ENCODE measurements at places on chromosomes 12 and 14. TPM values are rescaled to one million over a fixed set of nuclear protein-coding genes. Genes with fewer than 3 reads are reported as not detected.

Gene HCAR1
- total RNA-seq, result 1.5 TPM

- DNase-seq, result peak; percentile 89
Observed at GRCh38 chr12:94427501-94428381, 31.9 kb downstream of the CEP83 start.

- DNase-seq, result peak; percentile 54
Observed at GRCh38 chr12:75852143-75852542, 179.4 kb downstream of the PHLDA1 start.

GRCh38 chr14:60247994-60248696 is 876 bp upstream of the PPM1A start:
- peak; percentile 93 for DNase-seq

DNA sequence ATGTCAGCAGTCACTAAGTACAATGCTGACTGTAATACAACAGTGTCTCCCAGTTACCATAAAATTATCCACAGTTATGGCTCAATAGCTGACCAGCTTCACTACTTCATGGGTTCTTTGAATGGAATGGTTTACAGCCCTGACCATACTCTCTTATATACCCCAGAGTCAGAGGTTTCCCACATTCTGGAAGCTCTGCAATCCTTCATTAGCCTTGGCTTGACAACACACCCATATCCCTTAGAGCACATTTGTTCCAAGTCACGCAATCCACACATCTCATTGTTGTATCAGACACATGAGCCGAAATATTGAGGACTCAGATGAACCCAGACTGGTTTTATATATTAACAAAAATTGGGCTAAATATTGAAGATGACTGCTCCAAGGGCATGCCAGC is 209.4 kb upstream of the PLXNC1 start:
- DNase-seq, result no peak

DNA sequence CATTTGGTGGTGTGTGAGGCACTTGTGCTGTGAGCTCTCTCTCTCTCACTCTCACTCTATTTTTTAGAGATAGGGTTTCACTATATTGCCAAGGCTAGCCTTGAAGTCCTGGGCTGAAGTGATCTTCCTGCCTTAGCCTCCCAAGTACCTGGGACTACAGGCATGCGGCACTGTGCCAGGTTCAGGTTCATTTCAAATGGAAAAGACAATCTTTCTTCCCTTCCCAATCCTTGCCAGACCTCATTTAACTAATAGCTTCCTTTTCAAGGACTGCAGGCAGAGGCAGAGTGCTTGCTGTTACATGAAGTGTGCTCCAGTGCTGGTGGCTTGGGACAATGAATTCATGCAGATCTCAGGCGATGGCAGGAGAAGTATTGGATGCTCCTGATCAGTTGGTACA is 73.2 kb upstream of the BICD1 start:
- peak; percentile 68 for DNase-seq

DNA sequence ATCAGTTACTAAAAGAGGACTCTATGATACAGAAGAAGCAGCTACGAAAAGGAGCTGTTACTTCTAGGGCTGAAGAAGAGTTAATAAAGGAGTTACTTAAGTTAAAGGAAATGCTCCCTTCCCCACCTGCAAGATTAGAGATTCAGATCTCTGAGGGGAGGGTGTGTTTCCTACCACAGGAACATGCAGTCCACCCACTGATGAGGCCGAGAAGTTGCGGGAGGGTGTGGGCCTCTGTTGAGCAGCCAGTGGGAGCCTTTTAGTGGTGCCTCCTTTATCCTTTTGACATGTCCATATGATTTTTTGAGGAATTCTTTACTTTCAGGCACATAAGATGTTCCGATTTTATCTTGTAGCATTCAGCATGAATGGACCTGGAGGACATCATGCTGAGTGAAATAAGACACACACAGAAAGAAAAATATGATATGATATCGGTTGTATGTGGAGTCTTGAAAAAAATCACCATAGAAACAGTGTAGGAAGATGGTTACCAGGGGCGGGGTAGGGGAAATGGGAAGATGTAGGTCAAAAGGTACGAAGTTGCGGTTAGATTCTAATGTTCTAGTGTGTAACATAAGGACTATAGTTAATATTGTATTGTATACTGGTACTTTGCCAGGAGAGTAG is 4.4 kb upstream of the M6PR start:
- DNase-seq, result no peak

DNA sequence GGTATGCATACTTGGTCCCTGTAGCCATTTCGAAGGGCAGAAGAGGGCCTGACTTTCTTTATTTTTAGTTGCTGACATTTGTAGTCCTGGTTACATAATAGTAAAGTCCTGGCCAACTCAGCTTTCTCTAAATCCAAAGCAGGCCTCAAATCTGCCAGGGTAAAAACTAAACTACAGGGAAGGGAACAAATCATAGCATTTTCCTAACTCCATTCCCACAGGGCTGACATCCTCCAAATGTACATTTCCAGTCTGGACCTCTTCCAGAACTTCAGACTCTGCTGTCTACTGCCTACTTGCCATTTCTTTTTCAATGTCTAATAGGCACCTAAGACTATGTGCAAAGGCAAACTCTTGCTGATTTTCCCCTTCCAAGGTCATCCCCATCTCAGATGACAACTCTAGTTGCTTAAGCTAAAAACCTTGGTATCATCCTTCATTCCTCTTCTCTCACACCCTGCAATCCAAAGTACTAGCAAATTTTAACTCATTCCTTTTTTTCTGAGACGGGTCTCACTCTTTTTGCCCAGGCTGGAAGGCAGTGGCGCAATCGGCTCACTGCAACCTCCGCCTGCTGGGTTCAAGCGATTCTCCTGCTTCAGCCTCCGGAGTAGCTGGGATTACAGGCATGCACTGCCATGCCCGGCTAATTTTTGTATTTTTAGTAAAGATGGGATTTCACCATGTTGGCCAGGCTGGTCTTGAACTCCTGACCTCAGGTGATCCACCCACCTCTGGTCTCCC is 2.0 kb downstream of the DDIT3 start:
- DNase-seq, result no peak

- DNase-seq, result no peak
Observed at GRCh38 chr12:3061059-3061458, 16.1 kb upstream of the TSPAN9 start.

Gene PTHLH
- total RNA-seq, result 1.6 TPM

GRCh38 chr12:88237954-88238353 is 95.8 kb downstream of the TMTC3 start:
- no peak for DNase-seq

DNA sequence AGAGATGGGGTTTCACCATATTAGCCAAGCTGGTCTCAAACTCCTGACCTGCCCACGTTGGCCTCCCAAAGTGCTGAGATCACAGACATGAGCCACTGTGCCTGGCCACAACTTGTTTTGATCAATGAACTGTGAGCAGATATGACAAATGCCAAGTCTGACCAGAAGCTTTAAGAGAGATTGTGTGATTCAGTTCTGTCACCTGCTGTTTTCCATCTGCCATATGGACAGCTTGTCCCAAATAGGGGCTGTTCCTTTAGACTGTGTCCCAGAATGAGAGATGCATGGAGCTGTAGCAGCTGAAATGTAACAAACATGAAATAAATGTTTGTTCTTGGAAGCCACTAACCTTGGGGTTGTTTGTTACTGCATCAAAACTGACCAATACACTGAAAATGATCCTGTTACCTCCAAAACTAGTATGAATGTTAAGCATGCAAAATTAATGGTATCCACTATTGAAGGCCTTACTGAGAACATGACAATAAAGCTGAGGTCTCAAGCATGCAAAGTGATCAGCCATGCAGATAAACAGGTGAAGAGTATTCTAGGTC is 65.9 kb upstream of the MED13L start:
- DNase-seq, result no peak

Gene FOXA1
- not detected for total RNA-seq

DNA sequence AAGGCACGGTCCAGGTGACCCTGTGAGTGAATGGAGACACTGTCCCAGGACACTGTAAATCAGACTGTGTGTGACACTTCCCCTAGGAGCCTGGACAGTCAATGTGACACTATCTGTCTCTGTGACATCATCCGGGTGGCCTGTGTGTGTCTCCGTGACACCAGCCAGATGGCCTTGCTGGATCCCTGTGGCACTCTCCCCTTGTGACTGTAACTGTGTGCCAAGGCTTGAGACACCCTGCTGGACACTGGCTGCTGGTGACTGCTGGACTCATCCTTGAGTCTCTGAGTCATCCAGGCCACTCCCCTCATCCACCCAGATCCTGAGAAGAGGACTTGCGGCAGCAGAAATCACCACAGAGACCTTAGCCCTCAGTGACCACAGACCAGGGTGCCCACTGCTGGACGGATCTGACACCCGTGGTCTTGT is 51.6 kb downstream of the MVK start:
- DNase-seq, result no peak

All from thyroid gland (tissue), 4 donors.